ENCODE measurements at places on chromosomes 4 and X. TPM values are rescaled to one million over a fixed set of nuclear protein-coding genes. Genes with fewer than 3 reads are reported as not detected.

ART3 gene
- total RNA-seq = 145 TPM

- no peak for DNase-seq
Measured at GRCh38 chr4:145307120-145307519, 126.7 kb upstream of the OTUD4 start.

DNA sequence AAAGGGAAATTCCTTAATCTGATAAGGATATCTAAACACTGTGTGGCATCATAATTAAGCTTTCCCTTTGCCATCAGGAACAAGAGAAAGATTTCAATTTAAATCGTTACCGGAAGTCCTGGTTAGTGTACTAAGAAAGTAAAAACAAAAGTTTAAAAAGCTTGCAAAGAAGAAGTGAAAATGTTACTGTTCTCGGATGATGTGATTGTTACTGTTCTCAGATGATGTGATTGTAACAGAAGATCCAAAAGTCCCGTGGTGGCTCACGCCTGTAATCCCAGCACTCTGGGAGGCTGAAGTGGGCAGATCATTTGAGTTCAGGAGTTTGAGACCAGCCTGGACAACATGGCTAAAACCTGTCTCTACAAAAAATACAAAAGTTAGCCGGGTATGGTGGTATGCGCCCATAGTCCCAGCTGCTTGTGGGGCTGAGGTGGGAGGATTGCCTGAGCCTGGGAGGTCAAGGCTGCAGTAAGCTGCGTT lies 62.5 kb downstream of the RGS12 start:
- DNase-seq = no peak

DNA sequence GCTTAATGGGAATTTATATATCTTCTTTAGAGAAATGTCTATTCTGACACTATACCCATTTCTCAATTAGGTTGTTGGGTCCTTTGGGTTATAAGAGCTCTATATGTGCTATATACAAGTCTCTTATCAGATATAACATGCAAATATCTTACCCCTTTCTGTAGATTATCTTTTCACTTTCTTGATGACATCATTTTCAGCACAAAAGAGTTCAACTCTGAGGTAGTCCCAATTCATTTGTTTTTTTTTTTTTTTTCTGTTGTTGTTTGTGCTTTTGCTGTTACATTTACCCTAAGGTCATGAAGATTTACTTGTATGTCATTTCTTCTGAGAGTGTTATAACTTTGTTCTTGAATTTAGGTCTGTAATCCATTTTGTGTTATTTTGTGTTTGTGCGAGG lies 326.4 kb downstream of the CENPC start:
- DNase-seq = no peak

- no peak for DNase-seq
Measured at GRCh38 chr4:98501383-98501782, 157.0 kb downstream of the TSPAN5 start.

SUPT20HL1 gene
- total RNA-seq = not detected

DNA sequence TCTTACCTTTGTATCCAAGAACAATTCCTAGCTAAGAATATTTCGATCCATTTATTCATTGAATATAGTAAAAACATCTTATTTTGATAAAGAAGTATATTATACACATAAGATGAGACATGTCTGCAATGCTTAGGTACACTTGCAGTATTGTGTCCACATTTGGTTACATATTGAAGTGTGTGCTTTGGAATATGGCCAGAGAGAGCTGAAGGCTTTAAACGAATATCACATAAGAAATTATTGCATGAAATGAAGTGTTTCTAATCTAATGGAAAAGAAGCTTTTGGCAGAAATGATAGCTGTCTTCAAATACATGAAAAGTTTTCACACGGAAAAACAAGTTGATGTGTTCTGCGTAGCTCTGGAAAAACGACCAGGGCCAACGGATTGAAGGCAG lies 516.1 kb upstream of the ZFP42 start:
- no peak for DNase-seq

KLF8 gene
- 3.4 TPM for total RNA-seq

RS1 gene
- total RNA-seq = not detected

DNA sequence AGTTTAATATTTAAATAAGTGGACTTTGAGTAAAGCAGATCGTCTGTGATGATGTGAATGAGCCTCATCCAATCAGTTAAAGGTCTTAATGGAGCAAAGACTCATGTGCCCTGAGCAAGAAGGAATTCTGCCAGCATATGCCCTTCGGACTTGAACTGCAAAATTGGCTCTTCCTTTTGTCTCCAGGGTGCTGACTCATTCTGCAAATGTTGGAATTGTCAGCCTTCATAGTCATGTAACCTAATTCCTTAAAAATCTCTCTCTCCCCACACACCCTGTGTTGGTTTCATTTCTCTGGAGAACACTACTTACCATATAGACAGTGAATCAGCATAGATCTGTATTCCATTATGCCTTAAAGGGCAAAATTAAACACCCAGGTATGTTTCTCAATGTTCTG lies 609.8 kb upstream of the GALNTL6 start:
- no peak for DNase-seq

NEUROG2 gene
- total RNA-seq = not detected

FAT1 gene
- 61.8 TPM for total RNA-seq

DNA sequence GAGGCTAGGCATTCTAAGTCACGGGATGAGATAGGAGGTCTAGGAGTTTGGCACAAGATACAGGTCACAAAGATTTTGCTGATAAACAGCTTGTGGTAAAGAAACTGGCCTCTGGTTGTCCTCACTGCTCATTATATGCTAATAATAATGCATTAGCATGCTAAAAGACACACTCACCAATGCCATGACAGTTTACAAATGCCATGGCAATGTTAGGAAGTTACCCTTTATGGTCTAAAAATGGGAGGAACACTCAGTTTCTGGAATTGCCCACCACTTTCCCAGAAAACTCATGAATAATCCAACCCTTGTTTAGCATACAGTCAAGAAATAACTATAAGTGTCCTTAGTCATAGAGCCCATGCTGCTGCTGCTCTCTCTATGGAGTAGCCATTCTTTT lies 286.9 kb downstream of the ZNF674 start:
- DNase-seq = no peak

KLKB1 gene
- 1.1 TPM for total RNA-seq

DNA sequence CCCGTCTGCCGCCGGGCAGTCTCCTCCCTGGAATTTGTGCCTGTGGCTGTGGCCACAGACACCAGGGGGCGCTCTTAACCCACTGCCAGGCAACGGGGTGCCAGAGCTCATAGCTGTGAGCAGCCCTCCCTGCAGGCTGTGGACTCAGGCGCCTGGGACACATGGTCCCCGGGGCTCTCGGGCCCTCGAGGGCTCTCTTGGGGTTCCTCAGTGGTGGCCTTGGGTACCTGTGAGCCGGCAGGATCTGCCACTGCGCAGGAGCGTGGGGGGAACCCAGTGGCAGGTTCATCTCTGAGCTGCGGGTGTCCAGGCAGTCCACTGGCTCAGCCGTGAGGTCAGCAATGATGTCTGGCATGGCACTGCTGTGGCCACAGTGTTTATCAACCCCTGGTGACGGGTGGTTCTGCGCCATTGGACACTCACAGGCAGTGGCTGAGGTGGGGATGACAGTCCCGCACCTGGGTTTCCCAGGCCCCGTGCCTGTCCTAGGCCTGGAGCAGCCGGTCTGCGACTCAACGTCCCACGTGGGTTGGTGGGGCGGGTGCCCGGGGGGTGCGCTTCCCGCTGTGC lies 37.2 kb downstream of the PCGF3 start:
- peak; percentile 78 for DNase-seq

TMEM35A gene
- total RNA-seq = 0.30 TPM

DNA sequence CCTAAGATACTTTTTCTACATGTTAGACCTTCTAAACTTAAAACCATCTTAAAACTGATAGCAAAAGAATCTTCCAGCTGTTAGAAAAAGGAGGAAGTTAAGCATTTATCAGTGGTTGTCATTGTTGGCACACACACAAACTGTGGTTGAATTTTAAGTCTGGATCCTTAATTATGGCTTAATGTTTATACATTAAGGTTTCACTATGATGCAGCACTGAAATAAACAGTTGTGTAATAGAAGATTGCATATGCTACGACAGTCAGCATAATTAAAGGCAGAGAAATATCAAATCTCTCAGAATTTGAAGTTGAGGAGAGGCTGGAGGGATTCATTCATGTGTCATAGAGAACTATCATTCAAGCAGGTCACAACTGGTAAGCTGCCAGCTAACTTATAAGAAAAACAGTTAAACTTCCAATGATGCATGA lies 32.3 kb downstream of the ADGRA3 start:
- DNase-seq = no peak

DNA sequence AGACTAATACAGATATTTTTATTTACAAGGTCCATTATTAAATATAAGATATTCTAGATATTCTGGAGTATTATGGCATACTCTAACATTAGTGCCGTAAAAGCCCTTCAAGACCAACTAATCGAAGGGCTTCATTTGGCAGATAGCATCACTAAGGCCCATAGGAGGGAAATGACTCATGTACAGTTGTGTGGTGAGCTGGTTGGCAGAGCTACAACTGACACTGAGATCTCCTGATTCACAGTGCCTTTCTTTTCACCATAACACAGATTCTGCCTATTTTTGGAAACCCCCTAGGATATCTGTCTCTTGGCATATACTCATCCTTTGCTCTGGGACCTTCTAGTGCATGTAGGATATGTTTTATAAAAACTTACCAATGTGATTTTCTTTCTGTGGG lies 201.7 kb upstream of the AFF2 start:
- DNase-seq = no peak

DNA sequence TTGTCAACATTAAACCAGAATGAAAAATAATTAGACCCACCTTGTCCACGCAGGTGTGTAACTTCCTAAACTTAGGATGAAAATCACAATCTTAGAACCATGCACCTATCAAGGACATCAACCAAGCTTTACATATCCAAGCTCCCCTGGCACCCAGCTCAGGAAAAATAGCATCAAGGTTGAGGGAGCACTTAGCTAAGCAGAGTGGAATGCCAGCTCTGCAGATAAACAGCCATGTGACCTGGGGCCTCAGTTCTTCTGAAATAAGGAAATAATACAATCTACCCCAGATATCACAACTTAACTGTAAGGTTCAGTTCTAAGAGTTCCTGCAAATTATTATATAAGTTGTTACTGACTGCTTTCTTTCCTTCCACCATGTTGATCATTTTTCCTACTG lies 64.7 kb downstream of the DHX15 start:
- DNase-seq = no peak

DNA sequence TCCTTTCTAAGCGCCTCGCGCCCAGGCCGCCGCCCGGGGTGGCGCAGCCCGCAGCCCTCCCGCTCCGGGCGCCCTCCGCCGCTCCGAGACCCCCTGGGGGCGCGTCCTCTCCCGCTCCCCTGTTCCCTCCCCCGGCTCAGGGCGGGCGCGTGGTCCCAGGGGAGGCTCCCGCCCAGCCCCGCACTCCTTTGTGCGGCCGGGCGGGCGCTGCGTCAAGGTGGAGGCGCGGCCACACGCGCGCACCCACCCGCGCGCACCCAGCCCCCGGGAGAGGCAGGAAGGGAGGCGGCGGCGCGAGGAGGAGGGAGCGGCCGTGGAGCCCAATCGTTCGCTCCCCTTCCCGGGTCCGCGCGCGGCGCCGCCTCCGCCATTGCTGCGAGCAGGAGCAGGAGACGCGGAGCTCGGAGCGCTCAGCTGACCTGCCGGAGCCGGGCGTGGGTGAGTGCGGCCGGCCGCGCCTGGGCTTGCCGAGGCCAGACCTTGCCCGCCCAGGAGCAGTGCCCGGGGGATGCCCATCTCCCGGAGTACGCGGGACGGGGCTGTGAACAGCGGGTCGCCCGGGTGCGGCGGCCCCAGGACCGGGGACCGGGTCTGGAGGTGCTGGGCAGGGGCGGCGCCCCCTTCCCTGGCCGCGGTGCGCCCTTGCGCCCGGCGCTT lies at the start of gene NSG1:
Gene NSG1 (plus strand): TSS at position 367 of the 657 bp plus-strand sequence. CDS start 528 bp downstream, outside the sequence.
- peak; percentile 71 for DNase-seq

STATH gene
- total RNA-seq = not detected

DNA sequence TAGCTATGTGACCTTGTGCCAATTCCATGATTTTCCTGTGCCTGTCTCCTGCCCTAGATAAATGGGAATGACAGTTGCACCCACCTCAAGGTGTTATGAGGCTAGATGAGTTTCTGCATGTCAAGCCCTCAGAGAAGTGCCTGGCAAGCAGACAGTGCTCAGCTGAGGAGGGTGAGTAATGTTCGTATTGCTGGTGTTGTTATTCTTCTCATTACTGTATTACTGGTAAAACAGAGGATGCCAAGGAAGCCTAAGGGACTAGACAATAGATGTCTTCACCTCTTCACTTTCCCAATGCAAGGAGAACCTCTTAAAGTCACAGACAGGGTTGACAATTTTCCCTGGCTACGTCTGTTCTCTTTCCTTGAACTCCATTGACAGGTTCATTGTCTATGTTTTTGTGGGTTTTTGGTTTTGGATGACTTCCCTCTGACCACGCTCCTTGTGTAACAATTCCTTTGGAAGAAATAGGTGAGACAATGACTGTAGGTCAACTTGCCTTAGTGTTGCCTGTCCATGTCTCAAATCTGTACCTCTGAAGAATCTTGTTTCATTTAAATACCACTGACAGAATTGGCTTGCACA lies 19.2 kb downstream of the ETDC start:
- DNase-seq = no peak

PCDH19 gene
- total RNA-seq = 0.84 TPM

- DNase-seq = no peak
Measured at GRCh38 chr4:84803116-84803515, 163.4 kb downstream of the WDFY3 start.

MGAT4D gene
- total RNA-seq = not detected

DNA sequence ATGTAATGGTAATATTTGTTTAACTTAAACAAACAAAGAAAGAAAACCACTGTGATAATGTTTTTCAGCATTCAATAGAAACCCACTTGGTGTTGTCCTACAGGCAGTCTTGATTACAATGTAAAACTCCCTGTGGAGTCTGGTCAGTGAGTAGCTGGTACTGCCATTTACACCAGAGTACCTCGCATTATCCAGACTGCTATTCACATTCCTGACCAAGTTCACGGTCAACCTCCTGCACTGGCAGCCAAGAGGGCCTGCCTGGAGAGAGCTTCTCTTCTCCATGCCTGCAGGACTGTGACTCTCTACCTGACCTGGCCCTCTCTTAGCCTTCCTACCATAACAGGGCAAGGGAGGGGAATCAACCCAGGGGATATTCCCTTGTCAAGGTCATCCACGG lies 2.9 kb upstream of the LONRF3 start:
- DNase-seq = no peak

HSD17B13 gene
- total RNA-seq = 0.15 TPM

- peak; percentile 80 for DNase-seq
Measured at GRCh38 chrX:103533511-103534216, 14.4 kb upstream of the RAB40A start.

GRCh38 chr4:78779280-78779679 lies 3.1 kb downstream of the BMP2K start:
- DNase-seq = no peak
